ENCODE measurements at places on chromosomes 12 and 14. TPM values are rescaled to one million over a fixed set of nuclear protein-coding genes. Genes with fewer than 3 reads are reported as not detected.

ESRRB gene
- not detected for total RNA-seq

MSI1 gene
- not detected for total RNA-seq

GRCh38 chr14:100582496-100583165 is 4.6 kb downstream of the BEGAIN start:
- H3K27me3 ChIP-seq, result peaks cover 8% of the 10 kb centered on the region
- H3K4me3 ChIP-seq, result no peak overlapping the region
- H3K27ac ChIP-seq, result no peak overlapping the region
- no peaks in the 10 kb centered on the region for H3K36me3 ChIP-seq

DNA sequence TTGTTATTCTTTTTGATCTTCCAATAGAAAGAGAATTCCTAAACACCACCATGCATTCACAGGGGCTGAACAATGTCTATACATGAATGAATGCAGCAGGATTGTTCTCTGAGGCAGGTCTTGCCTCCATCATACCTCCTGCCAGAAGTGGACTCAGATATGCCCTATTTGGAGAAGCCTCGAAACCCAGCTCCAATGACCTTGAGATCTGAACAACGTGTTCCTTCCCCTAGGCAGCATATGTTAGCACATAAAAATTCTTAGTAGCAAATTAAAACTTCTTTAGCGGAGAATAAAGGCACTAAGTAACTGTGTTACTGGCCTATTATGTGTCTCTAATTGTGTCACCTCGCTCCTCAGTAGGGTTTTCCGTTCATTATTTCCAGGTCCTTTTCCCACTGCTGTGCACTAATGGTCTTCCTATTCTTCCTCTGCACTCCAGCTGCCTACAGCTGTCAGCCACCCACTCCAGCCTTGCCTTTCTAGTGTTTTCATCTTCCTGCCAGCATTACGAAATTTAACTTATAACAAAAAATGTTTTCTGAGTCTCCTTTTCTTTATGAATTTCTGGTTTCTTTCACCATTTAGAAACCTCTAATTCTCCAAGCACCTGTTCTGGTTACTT is 62.6 kb upstream of the IGF1 start:
- H3K4me1 ChIP-seq, result no peaks in the 10 kb centered on the region
- H3K27ac ChIP-seq, result no peak overlapping the region
- H3K4me3 ChIP-seq, result no peak overlapping the region
- H3K36me3 ChIP-seq, result no peaks in the 10 kb centered on the region
- no peak for DNase-seq
- H3K27me3 ChIP-seq, result no peaks in the 10 kb centered on the region

PRKD1 gene
- 3.3 TPM for total RNA-seq

DNA sequence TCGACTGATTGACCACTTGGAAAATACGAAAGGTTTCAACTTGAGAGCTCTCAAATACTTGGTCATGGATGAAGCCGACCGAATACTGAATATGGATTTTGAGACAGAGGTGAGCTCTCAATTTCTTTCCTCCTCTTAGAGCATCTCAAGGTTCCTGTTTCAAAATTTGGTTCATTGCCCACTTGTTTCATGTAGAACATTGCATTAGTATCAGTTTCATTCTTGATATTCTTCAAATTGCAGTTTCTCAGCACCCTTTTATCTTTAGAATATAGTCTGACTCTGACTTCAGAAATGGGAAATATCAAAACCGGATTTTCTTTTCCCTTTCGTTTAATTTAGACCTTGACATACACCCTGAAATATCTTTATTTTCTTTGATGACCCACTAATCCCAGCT is 8.8 kb downstream of the DDX47 start:
- H3K36me3 ChIP-seq, result peaks cover 19% of the 10 kb centered on the region
- DNase-seq, result no peak
- H3K27ac ChIP-seq, result no peak overlapping the region
- no peak overlapping the region for H3K4me3 ChIP-seq

- H3K4me1 ChIP-seq, result no peaks in the 10 kb centered on the region
- peak overlapping the region; percentile 37 for H3K4me3 ChIP-seq
- H3K36me3 ChIP-seq, result peaks cover 7% of the 10 kb centered on the region
- no peaks in the 10 kb centered on the region for H3K27me3 ChIP-seq
These were observed 223.3 kb downstream of the CCDC91 start for GRCh38 chr12:28413460-28414109.

DNA sequence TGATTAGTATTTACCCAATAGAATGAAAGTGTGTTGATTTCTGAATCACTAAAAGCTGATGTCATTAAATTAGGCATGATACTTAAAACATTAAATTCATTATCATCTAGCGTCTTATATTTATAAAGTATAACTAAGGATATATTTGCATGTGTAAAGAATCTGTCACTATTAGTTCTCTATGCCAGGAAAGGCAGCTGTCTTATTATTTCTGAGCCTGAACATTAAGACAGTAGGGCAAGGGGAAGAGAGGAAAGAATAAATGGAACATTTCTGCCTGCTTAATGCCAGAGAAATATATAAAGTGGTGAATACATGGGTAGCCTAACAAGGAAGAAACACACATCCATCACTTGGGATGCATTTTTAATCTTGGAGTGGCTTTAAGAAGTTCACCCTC is 965.1 kb upstream of the TMEM132C start:
- no peaks in the 10 kb centered on the region for H3K27me3 ChIP-seq
- no peaks in the 10 kb centered on the region for H3K4me1 ChIP-seq
- no peak for DNase-seq
- no peak overlapping the region for H3K27ac ChIP-seq

GLT1D1 gene
- not detected for total RNA-seq

ART4 gene
- not detected for total RNA-seq

DNA sequence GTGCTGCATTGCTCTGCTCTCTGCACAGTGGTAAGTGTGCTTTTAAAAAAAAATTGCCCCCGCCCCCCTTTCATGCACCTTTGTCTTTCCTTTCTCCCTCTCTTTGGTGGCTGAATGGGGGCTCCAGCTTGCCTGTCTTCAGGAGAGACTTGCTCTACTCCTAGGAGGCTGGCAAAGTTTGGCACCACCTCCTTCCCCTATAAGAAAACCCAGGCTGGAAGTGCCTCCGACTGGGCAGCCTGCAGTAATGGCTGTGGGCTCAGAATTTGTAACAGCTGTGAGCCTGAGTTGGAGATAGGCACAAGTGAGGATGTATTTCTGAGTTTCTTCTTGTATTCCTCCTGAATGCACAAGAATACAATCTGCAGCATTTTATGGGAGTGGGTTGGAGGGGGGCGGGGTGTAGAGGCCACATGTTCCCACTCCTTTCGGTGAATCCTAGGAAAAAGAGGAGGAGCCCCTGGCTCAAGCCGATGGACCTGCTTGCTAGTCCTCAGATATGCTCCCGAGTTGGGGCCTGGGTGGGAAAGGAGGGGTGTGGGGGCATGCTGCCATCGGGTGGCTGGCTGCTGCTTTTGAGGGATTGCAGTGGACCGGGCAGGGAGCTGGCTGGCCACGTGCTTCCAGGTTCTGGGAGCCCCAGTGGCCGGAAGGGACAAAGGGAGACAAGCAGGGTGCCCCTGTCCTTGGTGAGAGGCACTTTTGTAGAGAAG is 124.3 kb downstream of the TSPAN9 start:
- no peak for DNase-seq
- no peak overlapping the region for H3K27ac ChIP-seq
- H3K27me3 ChIP-seq, result peaks cover 17% of the 10 kb centered on the region
- peaks cover 15% of the 10 kb centered on the region for H3K4me1 ChIP-seq
- no peak overlapping the region for H3K4me3 ChIP-seq
- H3K36me3 ChIP-seq, result no peaks in the 10 kb centered on the region

SNW1 gene
- total RNA-seq, result 99.3 TPM

- no peaks in the 10 kb centered on the region for H3K36me3 ChIP-seq
- no peak overlapping the region for H3K4me3 ChIP-seq
- no peaks in the 10 kb centered on the region for H3K27me3 ChIP-seq
- H3K4me1 ChIP-seq, result no peaks in the 10 kb centered on the region
- no peak overlapping the region for H3K27ac ChIP-seq
These were observed 12.2 kb downstream of the JDP2 start for GRCh38 chr14:75439989-75440388.

DNA sequence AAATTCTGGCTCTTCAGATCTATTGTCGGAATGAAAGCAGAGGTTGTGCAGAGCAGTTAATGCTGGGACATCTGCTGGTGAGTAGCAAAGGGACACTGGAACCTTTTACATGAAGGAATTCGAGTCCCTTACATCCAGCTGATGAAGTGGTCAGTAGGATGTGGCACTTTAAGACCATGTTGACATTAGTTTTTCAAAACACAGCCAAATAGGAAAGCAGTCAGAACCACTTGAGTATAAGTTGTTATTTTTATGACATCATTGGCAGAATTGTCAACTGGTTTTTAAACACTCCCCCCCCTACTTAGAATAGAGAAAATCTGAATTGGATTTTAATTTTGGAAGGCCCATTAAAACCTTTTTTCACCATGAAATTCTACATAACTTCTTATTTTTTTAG is 46.8 kb upstream of the AMN start:
- H3K27ac ChIP-seq, result no peak overlapping the region
- H3K36me3 ChIP-seq, result peaks cover 9% of the 10 kb centered on the region
- H3K4me1 ChIP-seq, result no peaks in the 10 kb centered on the region
- H3K4me3 ChIP-seq, result no peak overlapping the region

DNA sequence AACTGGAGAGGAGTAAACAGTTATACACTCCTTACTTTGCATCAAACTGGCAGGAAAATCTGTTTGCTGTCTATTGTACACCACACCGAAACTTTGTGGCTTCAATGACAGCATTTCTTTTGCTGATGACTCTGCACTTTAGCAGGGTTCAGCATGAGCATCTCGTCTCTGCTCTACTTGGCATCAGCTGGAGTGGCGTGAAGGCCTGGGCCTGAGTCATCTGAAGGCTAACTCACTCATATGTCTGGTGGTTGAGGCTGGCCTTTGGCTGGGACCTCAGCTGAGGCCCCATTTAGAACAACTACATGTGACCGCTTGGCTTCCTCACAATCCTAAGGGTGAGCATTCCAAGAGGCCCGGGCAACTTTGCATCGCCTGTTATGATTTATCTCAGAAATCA is 28.7 kb upstream of the REP15 start:
- no peak overlapping the region for H3K4me3 ChIP-seq
- H3K36me3 ChIP-seq, result no peaks in the 10 kb centered on the region
- no peaks in the 10 kb centered on the region for H3K4me1 ChIP-seq
- no peak for DNase-seq
- H3K27me3 ChIP-seq, result no peaks in the 10 kb centered on the region

GRCh38 chr12:29160230-29160629 is 11.2 kb downstream of the FAR2 start:
- no peaks in the 10 kb centered on the region for H3K36me3 ChIP-seq
- DNase-seq, result no peak
- peaks cover 12% of the 10 kb centered on the region for H3K4me1 ChIP-seq
- no peak overlapping the region for H3K27ac ChIP-seq
- no peaks in the 10 kb centered on the region for H3K27me3 ChIP-seq
- H3K4me3 ChIP-seq, result no peak overlapping the region

DNA sequence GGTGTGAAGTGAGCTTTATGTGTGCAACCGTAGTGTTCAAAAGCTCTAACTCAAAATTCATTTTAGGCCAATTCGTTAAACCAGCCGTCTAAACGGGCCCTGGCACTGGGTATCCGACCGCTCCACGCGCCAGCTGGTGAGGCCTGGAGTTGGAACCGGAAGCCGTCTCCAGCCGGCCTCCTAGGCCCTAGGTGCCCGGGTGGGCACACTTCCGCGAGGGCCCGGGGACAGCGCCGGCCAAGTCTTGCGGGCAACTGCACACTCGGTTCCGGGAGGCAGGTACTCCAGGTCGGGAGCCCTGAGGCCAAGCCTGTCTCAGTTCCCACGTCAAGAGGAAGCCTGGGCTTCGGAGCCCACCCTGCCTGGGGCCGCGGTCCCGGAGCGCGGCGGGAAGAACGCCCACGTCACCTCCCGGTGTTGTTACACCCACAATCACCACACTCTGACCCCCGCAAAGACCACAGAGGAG is 16.2 kb downstream of the OTX2 start:
- peaks cover 7% of the 10 kb centered on the region for H3K4me1 ChIP-seq
- no peak overlapping the region for H3K27ac ChIP-seq
- H3K27me3 ChIP-seq, result peaks cover 22% of the 10 kb centered on the region
- DNase-seq, result no peak

GRCh38 chr14:20356422-20356821 is 13.0 kb downstream of the PARP2 start:
- no peaks in the 10 kb centered on the region for H3K4me1 ChIP-seq
- no peak overlapping the region for H3K4me3 ChIP-seq

DNA sequence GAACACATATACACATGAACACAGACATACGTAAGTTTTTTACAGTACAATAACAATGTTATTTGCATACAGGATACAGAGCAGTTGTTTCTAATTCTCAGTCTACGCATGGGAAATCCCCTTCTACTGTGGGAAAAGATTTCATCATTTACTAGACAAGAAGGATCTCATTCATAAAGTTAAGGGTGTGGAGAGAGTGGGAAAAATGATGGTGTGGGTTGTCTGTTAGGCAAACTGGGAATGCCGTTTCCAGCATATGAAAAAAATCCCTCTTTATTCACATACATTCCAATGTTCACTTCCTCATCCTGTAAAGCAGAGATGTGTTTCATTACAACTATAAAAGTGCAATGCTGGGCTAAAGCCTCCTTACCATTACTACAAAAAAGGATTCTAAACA is 120.9 kb downstream of the SINHCAF start:
- H3K27me3 ChIP-seq, result peaks cover 4% of the 10 kb centered on the region
- H3K27ac ChIP-seq, result no peak overlapping the region
- peak; percentile 74 for DNase-seq
- no peak overlapping the region for H3K4me3 ChIP-seq
- H3K36me3 ChIP-seq, result no peaks in the 10 kb centered on the region
- peaks cover 7% of the 10 kb centered on the region for H3K4me1 ChIP-seq

DNA sequence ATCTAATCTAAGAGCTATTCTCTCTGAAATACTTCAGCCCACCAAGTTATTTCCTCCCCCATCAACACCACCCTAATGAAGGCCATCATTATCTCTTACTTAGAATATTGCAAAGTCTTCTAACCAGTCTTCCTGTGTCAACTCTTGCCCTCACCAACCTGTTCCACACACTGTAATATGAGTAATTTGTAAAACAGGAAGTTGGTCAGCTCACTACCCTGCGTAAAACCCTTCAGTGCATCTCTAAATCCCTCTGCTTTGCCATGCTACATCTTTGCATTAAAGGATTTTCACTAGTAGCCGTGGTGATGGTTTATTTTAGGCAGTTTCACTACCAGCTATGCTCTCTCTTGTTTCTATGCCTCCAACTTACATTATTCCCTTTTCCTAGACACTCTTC is 70.0 kb downstream of the KIF21A start:
- no peak overlapping the region for H3K27ac ChIP-seq
- H3K4me3 ChIP-seq, result no peak overlapping the region
- H3K36me3 ChIP-seq, result no peaks in the 10 kb centered on the region
- DNase-seq, result no peak
- H3K27me3 ChIP-seq, result no peaks in the 10 kb centered on the region

- H3K4me1 ChIP-seq, result no peaks in the 10 kb centered on the region
- H3K27ac ChIP-seq, result no peak overlapping the region
- DNase-seq, result no peak
- H3K36me3 ChIP-seq, result no peaks in the 10 kb centered on the region
These were observed 332.6 kb downstream of the AEBP2 start for GRCh38 chr12:19771858-19772257.

GRCh38 chr14:64407329-64407728 is 19.2 kb downstream of the MTHFD1 start:
- H3K4me3 ChIP-seq, result no peak overlapping the region
- peaks cover 17% of the 10 kb centered on the region for H3K36me3 ChIP-seq
- no peak overlapping the region for H3K27ac ChIP-seq
- H3K27me3 ChIP-seq, result no peaks in the 10 kb centered on the region
- DNase-seq, result no peak

LMBR1L gene
- total RNA-seq, result 187 TPM

GRCh38 chr12:56237552-56237951 is 7.7 kb downstream of the SLC39A5 start:
- no peaks in the 10 kb centered on the region for H3K27me3 ChIP-seq
- no peak overlapping the region for H3K4me3 ChIP-seq
- no peak for DNase-seq
- H3K27ac ChIP-seq, result no peak overlapping the region
- H3K4me1 ChIP-seq, result peaks cover 5% of the 10 kb centered on the region

ALKBH2 gene
- 14.5 TPM for total RNA-seq

All from B cell (primary cell).